ENCODE measurements at places on chromosomes 1 and 21. TPM values are rescaled to one million over a fixed set of nuclear protein-coding genes. Genes with fewer than 3 reads are reported as not detected.
A peak's percentile ranks its signal among the peaks of the same experiment; 100 is the strongest.

DNA sequence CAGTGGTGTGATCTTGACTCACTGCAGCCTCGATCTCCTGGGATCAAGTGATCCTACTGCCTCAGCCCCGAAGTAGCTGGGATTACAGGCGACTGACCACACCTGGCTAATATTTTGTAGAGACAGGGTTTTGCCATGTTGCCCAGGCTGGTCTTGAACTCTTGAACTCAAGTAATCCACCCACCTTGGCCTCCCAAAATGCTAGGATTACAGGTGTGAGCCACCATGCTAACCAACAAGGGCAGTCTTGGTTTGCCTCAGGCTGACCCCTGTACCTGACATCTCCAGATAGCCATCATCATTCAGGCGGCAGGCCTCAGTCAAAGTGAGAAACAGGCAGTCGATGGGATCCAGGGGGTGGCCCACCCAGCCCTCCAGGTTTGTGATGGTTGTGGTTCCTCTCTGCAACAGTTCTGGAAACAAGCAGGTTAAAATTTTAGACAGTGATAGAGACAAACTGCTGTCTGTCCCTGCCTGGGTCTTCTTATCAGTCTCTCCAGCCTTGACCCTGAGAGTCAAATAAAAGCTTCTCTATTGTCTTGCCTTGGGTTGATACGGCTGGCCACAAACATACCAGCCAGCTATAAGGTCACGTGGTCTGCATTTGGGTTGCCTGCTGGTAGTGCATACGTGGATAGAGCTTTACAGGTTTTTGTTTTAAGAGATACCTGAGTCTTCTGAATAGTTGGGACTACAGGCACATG, 26.8 kb downstream of the UROD start:
- no peak overlapping the region for H3K4me3 ChIP-seq
- no peaks in the 10 kb centered on the region for H3K27me3 ChIP-seq
- H3K36me3 ChIP-seq: peaks cover 19% of the 10 kb centered on the region
- peaks cover 16% of the 10 kb centered on the region for H3K4me1 ChIP-seq

DNA sequence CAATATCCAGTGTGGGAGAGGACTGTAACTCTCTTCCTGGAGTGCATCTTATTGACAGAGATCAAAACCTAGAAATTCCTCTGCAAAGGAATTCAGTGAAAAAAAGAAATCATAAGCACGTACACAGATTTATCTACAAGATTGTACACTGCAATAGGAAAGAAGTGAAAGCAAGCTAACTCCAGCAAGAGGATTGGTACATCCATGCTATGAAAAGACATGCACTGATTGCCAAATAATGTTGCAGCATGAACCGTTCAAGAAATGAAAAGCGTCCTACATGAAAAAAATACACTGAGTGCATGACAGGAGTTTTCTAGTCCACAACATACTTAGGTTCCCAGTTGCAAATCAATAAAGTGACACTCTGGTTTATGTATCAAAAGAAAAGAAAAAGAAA, 1.9 kb upstream of the MGST3 start:
- no peaks in the 10 kb centered on the region for H3K27me3 ChIP-seq
- H3K4me3 ChIP-seq: no peak overlapping the region
- H3K4me1 ChIP-seq: peaks cover 36% of the 10 kb centered on the region
- H3K36me3 ChIP-seq: no peaks in the 10 kb centered on the region
- DNase-seq: no peak

DNA sequence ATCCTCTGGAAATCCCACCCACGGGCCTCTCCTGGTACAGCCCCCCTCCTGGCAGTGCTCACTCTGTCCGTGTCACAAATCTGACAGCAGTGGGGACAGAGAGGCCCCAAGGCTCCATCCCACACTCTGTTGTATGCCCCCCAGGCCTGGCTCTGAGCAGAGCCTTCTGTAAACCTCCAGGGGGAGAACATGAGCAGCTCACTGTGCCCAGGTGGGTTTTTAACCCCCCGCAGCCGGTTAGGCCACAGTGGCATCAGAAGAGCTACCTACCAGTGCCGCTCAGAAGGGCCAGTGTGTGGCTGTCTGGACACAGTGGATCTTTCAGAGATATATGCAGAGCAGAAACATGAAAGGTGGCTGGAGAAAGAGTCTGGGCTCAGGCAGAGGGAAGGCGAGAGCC, 12.0 kb upstream of the GPR153 start:
- no peak for DNase-seq
- no peaks in the 10 kb centered on the region for H3K36me3 ChIP-seq
- H3K27ac ChIP-seq: no peak overlapping the region
- no peaks in the 10 kb centered on the region for H3K27me3 ChIP-seq
- H3K4me1 ChIP-seq: no peaks in the 10 kb centered on the region

DNA sequence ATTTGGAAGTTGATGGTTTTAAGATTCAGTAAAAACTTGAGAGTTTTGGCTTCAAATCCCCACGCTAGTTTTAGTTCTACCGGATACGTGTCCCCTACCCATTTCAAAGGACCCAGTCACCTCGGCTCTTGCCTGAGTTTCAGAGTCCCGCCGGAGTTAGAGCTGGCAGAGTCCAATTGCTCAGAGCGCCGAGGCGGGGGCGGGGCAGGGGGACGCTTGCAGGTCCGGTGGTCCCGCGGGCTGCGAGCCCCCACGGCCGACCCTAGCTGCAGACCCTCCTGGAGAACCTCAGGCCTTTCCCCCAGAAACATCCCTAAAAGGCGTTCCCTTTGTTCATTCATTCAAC, 765 bp upstream of the VPS45 start:
- no peaks in the 10 kb centered on the region for H3K36me3 ChIP-seq
- DNase-seq: no peak
- peak overlapping the region; percentile 96 for H3K27ac ChIP-seq
- H3K4me3 ChIP-seq: peak overlapping the region; percentile 71

- H3K27me3 ChIP-seq: no peaks in the 10 kb centered on the region
- DNase-seq: no peak
- no peak overlapping the region for H3K27ac ChIP-seq
- peaks cover 12% of the 10 kb centered on the region for H3K36me3 ChIP-seq
These were observed 49.1 kb upstream of the RIPK4 start for GRCh38 chr21:41815652-41816582.

- no peak for DNase-seq
- no peak overlapping the region for H3K27ac ChIP-seq
- no peaks in the 10 kb centered on the region for H3K36me3 ChIP-seq
- H3K4me3 ChIP-seq: no peak overlapping the region
- peaks cover 2% of the 10 kb centered on the region for H3K27me3 ChIP-seq
- no peaks in the 10 kb centered on the region for H3K4me1 ChIP-seq
These were observed 93.6 kb upstream of the BARHL2 start for GRCh38 chr1:90810681-90811080.

- DNase-seq: no peak
- H3K4me1 ChIP-seq: no peaks in the 10 kb centered on the region
- peaks cover 64% of the 10 kb centered on the region for H3K36me3 ChIP-seq
- H3K27me3 ChIP-seq: no peaks in the 10 kb centered on the region
- H3K27ac ChIP-seq: no peak overlapping the region
- no peak overlapping the region for H3K4me3 ChIP-seq
These were observed 53.9 kb upstream of the NADK start for GRCh38 chr1:1832166-1832565.

DNA sequence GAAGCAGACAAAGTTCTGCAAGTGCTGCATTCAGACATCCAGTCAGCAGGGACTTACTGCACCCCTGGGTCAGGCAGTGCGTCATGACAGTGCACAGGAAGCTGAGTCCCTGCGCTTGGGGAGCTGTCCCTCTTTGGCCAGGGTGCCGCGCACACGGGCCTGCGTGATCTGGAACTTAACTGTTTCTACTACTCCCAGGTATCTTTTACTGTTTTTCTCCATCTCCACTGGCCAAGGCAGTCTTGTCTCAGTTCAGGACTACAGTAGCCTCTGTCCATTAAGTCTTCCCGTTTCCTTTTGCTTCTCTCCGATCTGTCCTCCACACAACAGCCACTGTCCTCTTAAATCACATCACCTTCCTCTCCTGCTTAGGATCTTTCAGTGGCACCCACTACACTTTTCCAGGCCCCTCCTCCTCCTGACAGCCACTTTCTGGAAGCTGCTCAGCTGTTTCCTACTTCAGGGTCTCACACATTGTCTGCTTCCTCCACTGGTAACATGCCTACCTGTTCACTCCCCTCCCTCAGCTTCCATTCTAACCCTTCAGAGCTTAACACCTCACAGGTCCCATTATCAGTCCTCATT, 15.9 kb downstream of the ERRFI1 start:
- no peaks in the 10 kb centered on the region for H3K27me3 ChIP-seq
- H3K4me1 ChIP-seq: no peaks in the 10 kb centered on the region
- no peak for DNase-seq
- H3K36me3 ChIP-seq: peaks cover 3% of the 10 kb centered on the region

GRCh38 chr1:153485863-153486262, 25.4 kb upstream of the S100A7 start:
- no peaks in the 10 kb centered on the region for H3K36me3 ChIP-seq
- no peak overlapping the region for H3K27ac ChIP-seq
- H3K4me3 ChIP-seq: no peak overlapping the region

DNA sequence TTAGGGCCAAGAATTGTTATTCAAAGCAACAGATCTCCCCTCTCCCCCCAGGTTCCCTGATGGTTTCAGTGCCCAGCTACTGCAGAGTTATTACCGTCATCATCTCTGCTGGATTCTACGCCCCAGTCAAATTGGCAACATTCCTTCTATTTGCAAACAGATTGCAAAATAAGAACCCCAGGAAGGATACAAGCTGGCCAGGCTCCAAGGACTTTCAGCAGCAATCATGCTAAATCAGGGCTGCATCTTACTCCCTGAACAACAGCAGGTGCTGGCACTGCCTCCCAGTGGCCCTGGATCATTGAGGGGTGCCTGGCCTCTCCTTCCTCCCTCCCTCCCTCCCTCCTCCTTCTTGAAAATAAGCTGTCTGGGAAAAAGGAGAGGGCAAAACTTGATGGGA, 521.6 kb upstream of the BEND5 start:
- no peaks in the 10 kb centered on the region for H3K36me3 ChIP-seq
- H3K27me3 ChIP-seq: no peaks in the 10 kb centered on the region
- no peak overlapping the region for H3K27ac ChIP-seq
- H3K4me1 ChIP-seq: no peaks in the 10 kb centered on the region
- no peak for DNase-seq

DNA sequence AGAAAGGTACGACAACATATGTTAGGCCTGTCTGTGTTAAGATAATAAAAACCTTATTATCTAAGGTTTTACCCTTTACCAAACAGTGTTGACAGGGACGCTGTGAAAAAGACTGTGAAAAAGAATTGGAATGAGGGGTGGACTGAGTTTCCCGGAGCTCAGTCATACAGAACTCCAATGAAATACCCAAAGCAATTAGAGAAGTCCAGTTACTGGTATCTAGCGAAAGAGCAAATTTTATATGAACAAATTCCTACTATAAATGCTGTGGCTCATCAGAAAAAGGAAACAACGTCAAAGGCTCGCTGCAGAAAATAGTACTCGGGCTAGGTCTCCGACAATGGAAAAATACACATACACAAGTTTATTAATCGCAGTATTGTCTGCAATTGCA, 708 bp upstream of the RBBP5 start:
- peaks cover 11% of the 10 kb centered on the region for H3K4me1 ChIP-seq
- DNase-seq: no peak
- peak overlapping the region; percentile 93 for H3K4me3 ChIP-seq

- H3K4me1 ChIP-seq: no peaks in the 10 kb centered on the region
- H3K27me3 ChIP-seq: no peaks in the 10 kb centered on the region
- no peak overlapping the region for H3K4me3 ChIP-seq
- no peak overlapping the region for H3K27ac ChIP-seq
These were observed 25.7 kb upstream of the SLC30A10 start for GRCh38 chr1:219954052-219954451.

FBLIM1 gene
- polyA plus RNA-seq: 218 TPM

CDC20 gene
- 21.7 TPM for polyA plus RNA-seq

PTGER3 gene
- polyA plus RNA-seq: 2.4 TPM

GORAB gene
- 7.6 TPM for polyA plus RNA-seq
